ENCODE measurements at places on chromosomes 5 and 9. TPM values are rescaled to one million over a fixed set of nuclear protein-coding genes. Genes with fewer than 3 reads are reported as not detected.

EIF4E1B gene
- total RNA-seq = not detected

IFNB1 gene
- not detected for total RNA-seq

AHRR gene
- total RNA-seq = 29.2 TPM

RASGRF2 gene
- total RNA-seq = 12.0 TPM

SCGB3A2 gene
- total RNA-seq = not detected

S1PR3 gene
- total RNA-seq = 14.2 TPM

Measured in bronchial smooth muscle cell (primary cell).